ENCODE measurements at places on chromosomes 6 and 20. TPM values are rescaled to one million over a fixed set of nuclear protein-coding genes. Genes with fewer than 3 reads are reported as not detected.
A peak's percentile ranks its signal among the peaks of the same experiment; 100 is the strongest.

Gene PACSIN1
- not detected for total RNA-seq

DNA sequence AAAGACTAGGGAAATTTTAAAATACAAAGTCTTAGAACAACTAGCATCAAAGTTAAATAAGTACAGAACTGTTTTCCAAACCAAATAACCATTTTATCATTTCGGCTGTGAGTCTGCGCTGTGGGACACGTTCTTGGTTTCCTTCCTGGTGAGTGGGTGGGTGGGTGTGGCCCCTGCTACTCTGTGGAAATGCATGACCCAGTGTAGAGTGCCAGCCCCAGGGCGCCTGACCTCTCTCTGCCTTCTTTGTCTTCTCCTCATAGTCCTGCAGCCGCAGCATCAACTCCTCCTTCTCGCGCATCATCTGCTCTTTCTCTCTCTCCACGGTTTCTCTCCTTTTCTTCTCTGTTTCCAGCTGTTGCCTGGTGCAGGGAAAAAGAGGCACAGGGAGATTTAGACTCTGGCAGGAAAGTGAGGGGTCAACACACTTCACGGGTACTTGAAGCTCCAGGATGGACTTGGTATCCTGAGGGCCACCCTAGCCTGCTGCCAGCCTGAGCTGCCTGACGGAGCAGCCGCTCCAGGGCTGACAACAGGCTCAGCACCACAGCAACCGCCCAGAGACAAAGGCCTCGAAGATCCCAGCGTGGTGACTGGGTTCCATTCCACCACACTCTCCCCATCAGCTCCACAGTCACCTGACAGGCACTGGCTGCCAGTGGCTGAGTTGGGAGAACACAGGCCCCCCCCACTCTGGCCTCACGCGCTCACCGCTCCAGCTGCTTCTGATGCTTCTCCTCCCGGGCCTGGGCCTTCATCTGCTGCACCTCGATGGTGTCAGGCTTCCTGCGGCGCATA lies 48.4 kb downstream of the EZR start:
- no peak for DNase-seq

GRCh38 chr6:73079978-73080377 lies 145.3 kb downstream of the KHDC1L start:
- DNase-seq = no peak

DNA sequence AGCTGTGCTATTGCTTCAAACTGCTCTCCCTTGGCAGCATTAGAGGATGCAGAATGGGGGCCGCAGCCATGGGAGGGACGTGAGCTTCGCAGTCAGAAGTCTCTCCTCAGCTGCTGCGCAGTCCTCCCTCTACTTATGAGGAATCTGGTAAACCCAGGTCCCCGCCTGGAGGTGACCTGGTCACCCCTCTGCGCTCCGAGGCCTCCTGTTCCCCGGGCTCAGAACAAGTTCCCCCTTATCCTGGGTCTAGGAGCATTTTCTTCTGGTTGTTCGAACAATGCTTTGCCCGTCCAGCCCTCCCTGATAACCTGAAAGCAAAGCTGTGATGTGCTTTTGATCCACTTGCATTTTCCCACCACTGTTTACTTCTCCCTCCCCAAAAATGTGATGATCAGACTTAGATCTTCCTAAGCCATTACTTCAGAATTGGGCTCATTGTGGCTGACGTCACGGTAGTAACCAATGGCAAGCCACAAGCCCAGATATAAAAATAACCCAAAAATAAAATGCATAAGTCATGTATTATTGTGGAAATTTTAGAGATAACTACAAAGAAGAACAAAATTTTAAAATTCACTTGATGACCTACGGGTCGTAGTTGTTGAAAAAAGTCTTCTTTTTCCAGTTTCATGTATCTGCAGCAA lies 80.7 kb downstream of the SERAC1 start:
- peak; percentile 74 for DNase-seq

DNA sequence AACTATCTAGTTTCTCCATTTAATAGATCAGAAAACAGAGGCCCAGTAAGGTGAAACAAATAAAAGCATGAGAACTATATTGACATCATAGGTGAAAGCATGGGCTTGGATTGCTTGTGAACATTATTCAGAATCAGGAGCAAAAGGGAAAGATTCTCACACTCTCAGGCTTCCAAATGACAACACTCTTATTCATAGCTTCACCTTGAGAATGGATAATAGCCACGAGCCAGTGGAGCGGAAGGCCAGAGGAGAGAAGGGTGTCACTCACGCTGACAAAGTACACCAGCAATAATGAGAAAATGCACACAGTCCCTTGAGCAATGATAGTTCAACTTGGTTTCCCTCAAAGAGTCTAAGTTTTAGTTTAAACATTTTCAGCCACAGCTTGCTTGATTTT lies 339.0 kb downstream of the TPBG start:
- DNase-seq = no peak

Gene PTGIS
- 67.6 TPM for total RNA-seq

GRCh38 chr6:121917263-121917829 lies 481.9 kb downstream of the GJA1 start:
- no peak for DNase-seq

GRCh38 chr6:77466055-77466450 lies 2.8 kb upstream of the HTR1B start:
- DNase-seq = no peak

DNA sequence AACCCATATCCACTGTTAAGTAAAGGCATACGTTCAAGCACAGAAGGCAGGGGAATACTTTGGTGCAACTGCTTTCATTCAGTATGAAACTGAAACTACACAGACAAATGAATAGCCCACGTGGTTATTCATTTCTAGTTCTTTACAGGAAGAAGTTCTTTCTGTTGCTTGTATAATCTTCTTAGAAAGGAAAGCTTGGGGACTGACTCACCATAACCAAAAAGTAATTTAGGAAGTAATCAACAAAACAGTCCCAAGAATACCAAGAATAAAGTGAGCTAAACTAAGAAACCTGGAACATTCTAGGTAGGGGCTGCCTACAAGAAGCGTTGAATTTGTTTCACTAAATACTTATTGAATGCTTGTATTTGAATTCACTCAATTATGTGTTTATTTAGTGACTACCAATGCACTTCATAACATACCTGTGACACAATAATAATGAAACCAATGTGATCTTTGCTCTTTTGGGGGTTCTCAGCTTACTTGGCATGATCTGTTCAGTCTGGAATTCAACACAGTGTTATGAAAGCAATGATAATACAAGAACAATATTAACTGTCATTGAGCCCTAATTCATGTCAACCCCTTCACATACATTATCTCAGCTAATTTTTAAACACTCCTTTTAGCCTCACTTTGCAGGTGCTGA lies 25.1 kb upstream of the KIAA0408 start:
- DNase-seq = no peak

DNA sequence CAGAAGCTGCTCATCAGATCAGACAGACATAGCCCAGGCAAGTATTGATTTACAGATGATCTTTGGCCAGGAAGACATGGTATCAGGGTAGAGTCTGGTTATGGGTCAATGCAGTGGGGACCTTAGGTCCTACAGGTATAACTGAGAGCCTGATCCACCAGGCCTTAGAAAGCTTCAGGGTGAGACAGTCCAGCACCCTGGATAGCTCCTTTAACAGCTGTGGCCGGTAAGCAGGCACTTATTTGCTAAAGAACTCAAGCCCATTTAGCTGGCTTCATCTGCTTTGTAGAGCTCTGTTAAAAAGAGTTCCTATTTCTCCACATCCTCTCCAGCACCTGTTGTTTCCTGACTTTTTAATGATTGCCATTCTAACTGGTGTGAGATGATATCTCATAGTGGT lies 39.6 kb downstream of the ESR1 start:
- DNase-seq = no peak

GRCh38 chr6:105603788-105604586 lies 201.1 kb upstream of the PREP start:
- DNase-seq = no peak

Measured in osteocyte (in vitro differentiated cells).